Esophagus squamous epithelium (tissue), 5 donors: ENCODE measurements at places on chromosomes 6 and 20.

- DNase-seq = no peak
- no peaks in the 10 kb centered on the region for H3K4me1 ChIP-seq
- H3K4me3 ChIP-seq = no peak overlapping the region
- no peak overlapping the region for H3K27ac ChIP-seq
Measured at GRCh38 chr6:93021235-93021915, 398.0 kb downstream of the EPHA7 start.

DNA sequence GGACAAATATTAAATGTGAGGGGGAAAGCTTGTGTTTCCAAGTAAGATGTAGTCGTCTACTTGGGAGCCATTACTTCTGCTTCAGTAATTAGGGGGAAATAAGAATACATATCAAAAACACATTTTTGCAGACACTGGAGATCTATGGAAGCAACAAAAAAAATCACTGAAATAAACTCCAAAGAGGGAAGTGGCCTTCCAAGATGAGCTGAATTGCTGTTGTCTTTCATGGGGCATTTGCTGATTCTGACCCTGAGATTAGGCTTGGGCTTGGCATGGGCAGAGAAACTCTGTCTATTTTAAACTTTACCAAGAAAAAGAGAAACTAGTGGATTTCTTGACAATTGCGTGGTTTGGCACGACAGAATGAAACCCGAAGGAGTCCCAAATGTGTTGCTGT, 120.1 kb downstream of the MAP3K5 start:
- H3K36me3 ChIP-seq = no peaks in the 10 kb centered on the region
- H3K4me3 ChIP-seq = no peak overlapping the region
- H3K4me1 ChIP-seq = no peaks in the 10 kb centered on the region
- no peak overlapping the region for H3K27ac ChIP-seq

DNA sequence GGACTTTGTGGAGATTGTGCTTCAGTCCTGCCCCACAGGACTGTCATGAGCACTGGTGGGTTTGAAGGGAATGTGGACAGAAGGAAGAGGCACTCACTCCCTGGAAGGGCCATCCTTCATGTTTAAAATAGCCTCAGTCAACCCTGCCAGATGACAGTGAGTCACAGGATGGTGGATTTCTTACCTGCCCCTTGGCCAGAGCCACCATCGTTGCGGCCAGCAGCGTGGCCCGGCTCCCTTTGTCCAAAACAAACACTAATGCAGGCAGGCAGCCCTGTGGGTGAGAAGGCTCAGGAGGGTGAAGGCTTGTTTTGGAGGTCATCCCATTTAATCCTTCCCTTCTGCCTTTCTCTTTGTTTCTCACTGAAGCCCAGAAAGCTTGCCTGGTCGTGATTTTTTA, 422.7 kb downstream of the CD83 start:
- H3K27me3 ChIP-seq = no peaks in the 10 kb centered on the region
- H3K4me3 ChIP-seq = no peak overlapping the region
- no peak for DNase-seq
- H3K27ac ChIP-seq = no peak overlapping the region
- no peaks in the 10 kb centered on the region for H3K36me3 ChIP-seq

DNA sequence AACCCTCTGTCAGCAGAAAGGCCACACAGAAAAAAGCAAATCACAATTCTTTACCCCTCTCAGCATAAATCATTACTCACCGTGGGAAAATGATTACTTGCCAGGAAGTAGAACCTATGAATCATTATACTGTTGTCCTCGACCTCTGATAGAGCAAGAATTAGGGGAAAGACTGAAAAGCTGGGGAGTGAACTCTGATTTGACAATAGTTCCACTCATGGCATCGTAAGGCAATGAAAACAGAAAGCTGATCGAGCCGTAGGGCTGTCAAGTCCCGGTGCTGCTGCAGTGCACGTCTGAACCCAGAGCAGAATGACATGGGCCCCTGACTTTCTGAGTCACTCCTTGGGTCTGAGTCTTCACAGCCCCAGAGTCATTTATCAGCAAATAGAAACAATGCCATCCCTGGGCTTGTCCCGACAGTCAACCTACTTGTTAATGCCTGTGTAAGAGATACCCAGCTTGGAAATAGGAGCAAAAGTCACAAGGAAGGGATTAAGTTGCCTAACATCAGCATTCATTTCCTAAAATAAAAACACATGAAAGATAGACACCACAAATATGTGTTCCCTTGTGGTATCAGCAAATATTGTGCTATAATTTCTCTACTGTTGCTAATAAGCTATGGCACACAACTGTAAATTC, 224.8 kb upstream of the MARCKS start:
- H3K4me3 ChIP-seq = peak overlapping the region; percentile 13
- no peaks in the 10 kb centered on the region for H3K36me3 ChIP-seq
- DNase-seq = no peak
- H3K27ac ChIP-seq = peak overlapping the region; percentile 79
- H3K4me1 ChIP-seq = peaks cover 83% of the 10 kb centered on the region

GRCh38 chr20:1477896-1478490, 11.3 kb upstream of the NSFL1C start:
- no peaks in the 10 kb centered on the region for H3K27me3 ChIP-seq
- no peaks in the 10 kb centered on the region for H3K4me1 ChIP-seq
- H3K4me3 ChIP-seq = no peak overlapping the region
- no peak for DNase-seq

- no peaks in the 10 kb centered on the region for H3K36me3 ChIP-seq
- H3K27me3 ChIP-seq = no peaks in the 10 kb centered on the region
- peaks cover 52% of the 10 kb centered on the region for H3K4me1 ChIP-seq
- no peak overlapping the region for H3K27ac ChIP-seq
- no peak overlapping the region for H3K4me3 ChIP-seq
Measured at GRCh38 chr20:3740615-3741301, 8.3 kb downstream of the HSPA12B start.

DNA sequence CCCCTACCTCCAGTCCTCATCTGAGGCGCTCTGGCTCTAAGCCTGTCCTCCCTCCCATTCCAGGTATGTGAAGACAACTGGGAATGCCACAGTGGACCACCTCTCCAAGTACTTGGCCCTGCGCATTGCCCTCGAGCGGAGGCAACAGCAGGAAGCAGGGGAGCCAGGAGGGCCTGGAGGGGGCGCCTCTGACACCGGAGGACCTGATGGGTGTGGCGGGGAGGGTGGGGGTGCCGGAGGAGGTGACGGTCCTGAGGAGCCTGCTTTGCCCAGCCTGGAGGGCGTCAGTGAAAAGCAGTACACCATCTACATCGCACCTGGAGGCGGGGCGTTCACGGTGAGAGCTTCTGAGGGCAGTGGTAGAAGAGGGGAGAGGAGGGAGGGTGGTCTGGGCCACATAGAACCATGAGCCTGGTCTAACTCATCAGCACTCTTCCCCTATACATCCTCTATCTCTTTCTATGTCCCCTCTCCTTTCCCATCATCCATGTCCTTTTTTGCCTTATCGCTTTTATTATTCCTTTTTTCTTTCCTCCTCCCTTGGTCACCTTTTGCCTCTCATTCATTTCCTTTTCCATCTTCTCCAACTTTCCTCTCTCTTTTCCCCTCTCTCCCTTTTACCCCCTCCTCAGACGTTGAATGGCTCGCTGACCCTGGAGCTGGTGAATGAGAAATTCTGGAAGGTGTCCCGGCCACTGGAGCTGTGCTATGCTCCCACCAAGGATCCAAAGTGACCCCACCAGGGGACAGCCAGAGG, 3.5 kb downstream of the RING1 start:
- H3K27me3 ChIP-seq = no peaks in the 10 kb centered on the region
- peaks cover 22% of the 10 kb centered on the region for H3K4me1 ChIP-seq
- no peak overlapping the region for H3K4me3 ChIP-seq
- peaks cover 4% of the 10 kb centered on the region for H3K36me3 ChIP-seq

- H3K36me3 ChIP-seq = no peaks in the 10 kb centered on the region
- no peak for DNase-seq
- no peaks in the 10 kb centered on the region for H3K27me3 ChIP-seq
- peaks cover 53% of the 10 kb centered on the region for H3K4me1 ChIP-seq
- no peak overlapping the region for H3K4me3 ChIP-seq
Measured at GRCh38 chr20:32470940-32471339, 112.8 kb downstream of the ASXL1 start.

- DNase-seq = no peak
- H3K27ac ChIP-seq = peak overlapping the region; percentile 55
- no peaks in the 10 kb centered on the region for H3K27me3 ChIP-seq
- H3K4me3 ChIP-seq = no peak overlapping the region
Measured at GRCh38 chr6:33696076-33696475, 15.4 kb downstream of the UQCC2 start.

GRCh38 chr20:12966468-12967085, 42.2 kb upstream of the SPTLC3 start:
- H3K4me1 ChIP-seq = no peaks in the 10 kb centered on the region
- DNase-seq = no peak
- no peak overlapping the region for H3K4me3 ChIP-seq

- no peak overlapping the region for H3K27ac ChIP-seq
- peaks cover 18% of the 10 kb centered on the region for H3K27me3 ChIP-seq
- no peak overlapping the region for H3K4me3 ChIP-seq
- no peak for DNase-seq
Measured at GRCh38 chr6:170076466-170077165, 214.3 kb downstream of the DLL1 start.

DNA sequence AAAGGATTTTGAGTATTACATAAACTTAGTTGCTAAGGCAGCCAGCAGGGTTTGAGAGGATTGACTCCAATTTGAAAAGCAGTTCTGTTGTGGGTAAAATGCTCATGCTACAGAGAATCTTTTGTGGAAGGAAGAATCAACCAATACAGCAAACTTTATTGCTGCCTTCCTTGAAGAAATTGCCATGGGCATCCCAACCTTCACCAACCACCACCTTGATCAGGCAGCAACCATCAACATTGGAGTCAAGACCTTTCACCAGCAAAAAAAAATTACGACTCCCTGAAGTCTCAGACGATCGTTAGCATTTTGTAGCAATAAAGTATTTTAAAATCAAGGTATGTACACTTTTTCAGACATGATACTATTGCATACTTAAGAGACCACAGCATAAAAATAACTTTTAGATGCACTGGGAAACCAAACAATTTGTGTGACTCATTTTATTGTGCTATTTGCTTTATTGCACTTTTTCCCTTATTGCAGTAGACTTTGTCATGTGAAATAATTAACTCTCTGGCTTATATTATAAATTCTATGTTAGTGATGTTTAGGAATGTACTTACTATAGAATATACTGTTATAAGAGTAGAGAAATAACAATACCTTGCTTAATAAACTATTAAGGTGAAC, 390.8 kb downstream of the CDKAL1 start:
- H3K27me3 ChIP-seq = no peaks in the 10 kb centered on the region
- no peak overlapping the region for H3K27ac ChIP-seq
- no peak overlapping the region for H3K4me3 ChIP-seq
- H3K4me1 ChIP-seq = no peaks in the 10 kb centered on the region
- H3K36me3 ChIP-seq = no peaks in the 10 kb centered on the region

DNA sequence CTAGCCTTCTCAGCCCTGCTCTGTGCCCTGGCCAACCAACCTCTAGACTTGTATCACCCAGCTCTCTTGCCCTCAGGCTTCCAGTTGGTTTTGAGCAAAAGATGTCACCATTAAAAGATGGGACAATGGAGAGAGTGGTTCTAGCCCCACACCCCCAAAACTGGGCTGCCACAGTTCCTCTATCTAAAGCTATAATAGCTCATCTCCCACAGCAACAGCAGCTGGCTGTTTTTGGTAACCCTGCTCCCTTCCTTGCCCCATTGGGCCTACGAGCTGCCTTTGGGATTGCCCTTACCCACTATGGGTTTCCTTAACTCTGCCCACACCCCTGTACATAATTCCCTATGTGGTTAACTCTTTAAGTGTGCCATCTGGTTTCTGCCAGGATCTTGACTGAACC, 7.6 kb upstream of the SRSF3 start:
- no peaks in the 10 kb centered on the region for H3K36me3 ChIP-seq
- H3K4me1 ChIP-seq = peaks cover 9% of the 10 kb centered on the region
- no peaks in the 10 kb centered on the region for H3K27me3 ChIP-seq
- H3K4me3 ChIP-seq = no peak overlapping the region
- H3K27ac ChIP-seq = no peak overlapping the region
